Hepatocyte (in vitro differentiated cells): ENCODE measurements at places on chromosomes 7 and 10.

DNA sequence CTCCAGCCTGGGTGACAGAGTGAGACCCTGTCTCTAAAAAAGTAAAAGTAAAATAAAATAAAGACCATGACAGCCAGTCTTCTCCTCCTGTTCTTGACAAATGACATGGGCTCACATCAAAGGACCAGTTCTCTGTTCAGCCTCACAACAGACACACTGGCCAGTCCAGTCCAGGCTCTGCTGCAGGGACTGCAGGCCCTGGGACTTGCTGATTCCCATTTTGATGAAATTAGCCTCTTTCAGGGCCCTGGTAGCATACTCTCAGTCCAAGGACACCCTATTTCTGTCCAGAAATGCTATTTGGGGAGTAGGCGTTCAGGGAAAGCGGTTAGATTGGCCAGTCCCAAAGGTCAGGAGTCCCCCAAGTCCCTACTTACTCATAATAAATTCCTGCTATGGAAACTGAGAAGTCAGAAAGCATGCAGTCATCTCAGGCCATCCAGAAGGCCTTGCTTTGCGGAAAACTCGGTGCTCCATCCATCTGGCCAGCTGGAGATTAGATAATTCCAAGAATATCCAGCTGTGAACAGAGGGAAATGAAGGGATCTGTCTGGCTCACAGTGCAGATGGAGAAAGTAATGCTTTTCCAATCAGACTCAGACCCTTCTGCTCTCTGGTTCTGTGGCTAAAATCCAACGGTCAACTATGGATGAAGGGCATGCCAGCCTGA, 74.4 kb downstream of the RAB11FIP2 start:
- no peak for DNase-seq

DNA sequence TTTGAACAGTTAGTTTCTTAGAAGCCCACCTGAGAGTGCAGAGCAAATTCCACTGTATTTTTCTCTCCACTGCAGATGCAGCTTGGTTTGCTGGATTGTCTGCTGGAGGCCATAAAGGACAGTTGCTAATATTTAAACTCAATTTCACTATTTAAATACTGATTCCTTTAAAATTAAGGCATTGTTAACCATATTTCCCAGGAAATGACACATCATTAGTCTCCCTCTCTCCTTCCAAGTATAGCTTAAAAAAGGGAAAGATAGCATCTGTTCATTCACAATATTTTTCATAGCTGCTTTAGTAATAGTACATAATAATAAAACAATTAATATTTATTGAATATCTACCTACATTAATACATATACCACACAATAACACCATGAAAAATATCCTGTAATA, 252.9 kb downstream of the HGF start:
- DNase-seq: no peak

DNA sequence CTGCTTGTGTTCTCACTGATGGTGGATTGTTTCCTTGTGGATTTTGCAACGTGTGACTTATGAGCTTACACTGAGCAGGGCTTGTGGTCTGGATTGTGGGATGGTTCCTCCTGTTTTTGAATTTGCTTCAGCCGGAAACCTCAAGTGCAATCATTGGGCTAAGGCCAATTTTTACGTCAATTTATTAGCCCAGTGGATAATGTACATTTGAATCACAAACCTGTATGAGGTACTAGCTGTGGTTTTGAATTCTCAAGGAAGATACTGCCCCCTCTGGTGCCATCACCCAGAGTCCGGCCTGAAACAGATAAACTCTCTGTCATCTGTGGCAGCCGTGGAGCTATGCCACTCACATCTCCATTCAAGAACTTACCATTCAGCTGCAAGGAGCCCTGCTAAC, 7.3 kb upstream of the ZNF777 start:
- DNase-seq: no peak

DNA sequence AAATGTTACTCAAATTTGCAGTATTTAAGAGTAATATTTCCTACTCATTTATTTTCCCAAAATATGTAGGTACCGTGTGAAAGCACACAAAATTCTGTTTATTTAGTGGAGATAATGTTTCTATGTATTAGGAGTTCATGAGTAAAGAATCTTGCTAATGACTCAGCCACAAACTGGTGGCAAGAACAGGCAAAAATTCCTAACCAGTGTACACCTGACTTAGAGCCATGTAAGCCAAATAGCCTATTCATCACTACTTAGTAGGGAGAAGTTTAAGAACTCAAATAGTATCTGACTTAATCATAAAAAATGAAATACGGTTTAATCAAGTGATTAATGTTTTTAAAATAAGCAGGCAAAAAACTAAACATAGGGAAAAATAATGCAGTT, 169.0 kb downstream of the SRPK2 start:
- DNase-seq: no peak

DNA sequence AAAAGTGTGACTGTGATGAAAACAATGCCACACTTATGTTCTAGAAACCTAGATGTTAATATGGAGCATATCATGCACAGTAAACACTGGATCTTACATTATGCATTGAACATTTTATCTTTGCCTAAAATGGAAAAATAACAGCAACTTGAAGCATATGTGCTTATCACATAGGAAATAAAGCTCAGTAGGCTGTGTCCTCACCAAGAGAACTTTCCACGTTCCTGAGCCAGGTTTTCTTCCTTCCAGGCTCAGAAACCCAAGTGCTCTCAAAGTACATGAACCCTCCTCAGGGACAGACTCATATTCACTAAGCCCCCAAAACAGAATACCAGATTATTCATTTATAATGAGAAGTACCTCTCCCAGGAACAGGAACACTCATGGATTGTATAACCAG, 79.4 kb upstream of the PRKAR2B start:
- DNase-seq: no peak

DNA sequence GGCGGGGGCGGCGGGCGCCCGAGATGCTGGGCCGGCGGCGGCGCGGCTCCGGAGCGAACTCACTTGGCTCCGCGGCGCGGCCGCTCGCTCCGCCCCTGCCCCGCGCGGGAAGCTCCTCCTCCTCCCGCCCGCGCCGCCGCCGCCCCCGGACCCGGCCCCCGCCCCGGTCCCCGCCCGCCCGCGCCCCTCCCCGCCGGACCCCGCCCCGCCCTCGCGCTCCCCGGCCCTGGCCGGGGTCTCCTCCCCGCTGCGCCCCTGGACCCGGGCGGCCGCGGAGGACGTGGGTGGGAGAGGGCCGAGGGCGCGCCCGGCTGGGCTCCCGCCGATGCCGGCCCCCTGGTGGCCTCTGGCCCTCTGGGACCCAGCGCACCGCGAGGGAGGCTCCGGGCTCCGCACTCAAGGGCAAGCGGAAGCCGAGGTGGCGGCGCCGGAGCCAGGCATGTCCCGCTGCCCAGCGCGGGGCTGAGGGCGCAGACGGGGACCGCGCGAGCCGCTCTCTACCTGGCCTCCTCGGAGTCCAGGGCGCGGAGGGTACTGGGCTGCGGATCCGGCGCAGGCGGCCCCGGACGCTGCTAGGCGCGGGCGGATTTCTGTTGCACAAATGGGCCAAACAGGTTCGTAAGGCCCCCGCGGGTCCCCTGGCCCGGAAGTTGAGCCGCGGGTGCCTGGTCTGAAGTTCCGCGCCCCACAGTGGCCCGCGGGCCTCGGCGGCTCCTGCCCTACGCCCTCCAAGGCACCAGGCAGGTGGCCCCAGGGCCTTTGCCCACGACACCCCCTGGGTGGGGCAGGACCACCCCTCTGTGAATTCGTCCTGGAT, at the start of gene TCERG1L:
Gene TCERG1L, minus strand, starts transcription at position 61 of the 817 bp plus-strand sequence. CDS start 86 bp downstream, outside the sequence.
- DNase-seq: peak; percentile 62

- DNase-seq: peak; percentile 73
These were observed 144.4 kb downstream of the ARID5B start for GRCh38 chr10:62045765-62046521.

- DNase-seq: no peak
These were observed 5.9 kb downstream of the TNKS2 start for GRCh38 chr10:91804126-91804510.

DNA sequence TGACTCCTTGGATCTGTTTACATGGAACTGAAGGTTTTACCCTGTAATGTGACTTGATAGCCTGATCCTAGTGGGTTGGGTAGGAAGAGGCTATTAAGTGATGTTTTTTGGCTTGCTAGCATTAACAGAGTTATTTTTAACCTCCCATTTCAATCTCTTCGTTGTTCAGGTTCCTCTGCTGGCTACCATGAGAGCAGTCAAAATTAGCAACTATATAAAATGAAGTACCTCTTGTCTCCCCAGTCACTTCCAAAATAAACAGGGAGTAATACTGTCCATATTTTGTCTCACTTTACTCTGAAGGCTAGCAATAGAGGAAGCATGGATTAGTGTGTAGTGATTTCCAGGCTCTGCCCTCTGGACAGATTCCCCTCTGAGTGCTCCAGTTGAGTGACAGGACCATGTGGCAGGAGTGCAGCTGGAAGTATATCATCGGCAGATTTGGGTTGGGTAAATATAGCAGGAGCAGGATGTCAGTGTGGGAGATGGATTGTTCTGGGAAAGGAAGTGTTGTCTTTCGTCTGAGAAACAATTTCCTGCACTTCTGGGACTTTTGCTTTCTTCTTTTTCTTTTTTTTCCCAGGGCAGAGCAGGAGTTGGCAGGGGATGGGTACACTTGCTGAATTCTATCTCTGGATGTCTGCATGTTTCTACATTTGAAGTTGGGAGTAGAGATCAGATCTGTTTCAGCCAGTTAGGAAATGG, 35.2 kb downstream of the GBF1 start:
- DNase-seq: no peak
